ENCODE measurements at places on chromosomes 12 and 14.

DNA sequence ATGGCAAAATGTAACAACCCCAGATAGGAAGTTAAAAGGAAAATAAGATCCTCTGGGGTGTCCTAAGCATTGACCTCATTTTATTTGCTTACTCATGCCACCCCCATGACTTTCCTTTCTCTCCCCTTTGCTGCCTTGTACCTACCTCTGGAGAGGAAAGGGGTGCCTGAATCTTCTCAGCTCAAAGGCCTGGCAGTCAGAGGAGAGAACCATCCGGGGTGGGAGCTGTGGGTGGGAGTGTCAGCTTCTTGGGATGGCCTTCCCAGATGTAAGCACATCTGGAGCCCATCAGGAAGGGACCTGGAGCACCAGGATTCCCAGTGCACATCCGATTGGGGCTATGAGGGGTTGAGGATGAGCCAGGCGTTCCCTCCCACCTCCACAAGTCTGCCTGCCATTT lies 5.2 kb upstream of the ITGA5 start:
- no peak for DNase-seq

GRCh38 chr14:24833385-24833784 lies 199.4 kb upstream of the GZMB start:
- no peak for DNase-seq

DNA sequence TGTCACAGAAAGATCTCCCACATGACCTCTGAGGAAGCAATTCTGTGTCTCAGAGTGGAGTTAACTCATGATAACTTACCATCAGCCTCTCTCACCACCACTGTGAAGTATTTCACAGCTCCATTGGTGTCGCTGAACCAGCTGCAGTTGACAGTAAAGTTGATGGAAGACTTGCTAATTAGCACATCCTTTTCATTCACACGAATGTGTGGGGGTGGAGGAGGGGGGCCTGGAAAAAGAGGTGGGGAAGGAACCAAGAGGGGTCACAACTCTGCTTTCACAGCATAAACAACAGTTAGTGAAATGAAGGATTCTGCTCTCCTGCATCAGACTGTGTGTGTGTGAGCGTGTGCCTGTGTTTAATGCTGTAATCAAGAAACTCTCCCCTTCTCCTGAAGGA lies 82.1 kb downstream of the PTPRB start:
- no peak for DNase-seq

GRCh38 chr12:75917083-75917482 lies 114.5 kb downstream of the PHLDA1 start:
- no peak for DNase-seq

DNA sequence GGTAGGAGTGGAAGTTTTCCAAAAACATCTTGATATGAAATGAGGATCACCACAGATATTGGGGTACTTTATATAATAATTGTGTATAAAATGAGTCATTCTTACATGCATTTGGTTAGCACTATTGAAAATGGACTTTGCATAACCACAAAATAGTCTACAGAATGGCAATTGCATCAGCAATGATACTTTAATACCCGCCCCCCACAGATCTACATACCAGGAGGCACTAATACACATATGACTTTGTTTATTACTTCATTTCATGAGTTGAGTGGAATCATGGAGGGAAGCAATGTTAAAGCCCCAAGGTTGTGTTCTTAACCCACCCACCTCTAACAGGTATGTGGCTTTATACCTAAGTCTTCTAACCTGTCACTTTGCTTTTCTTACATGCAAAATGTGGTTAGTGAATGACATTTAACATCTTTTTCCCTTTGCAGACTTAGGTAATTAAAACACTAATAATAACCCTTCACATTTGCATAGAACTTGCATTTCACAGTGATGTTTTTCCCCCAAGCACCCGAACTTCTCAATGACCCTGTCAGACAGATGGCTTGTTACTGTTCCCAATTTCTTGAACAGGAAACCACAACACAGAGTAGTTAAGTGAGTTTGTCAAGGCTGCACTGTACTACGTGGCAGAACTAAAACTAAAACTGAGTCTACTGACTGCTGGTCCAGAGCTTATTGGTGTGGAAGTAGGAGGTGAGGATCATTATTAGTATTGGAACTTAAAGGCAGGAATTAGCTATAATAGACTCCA lies 101.9 kb downstream of the NPAS3 start:
- no peak for DNase-seq
